ENCODE measurements at places on chromosomes 1 and 21.

GRCh38 chr1:20047096-20047495, 22.9 kb upstream of the PLA2G5 start:
- no peak for DNase-seq

GRCh38 chr21:34914239-34914638, 134.9 kb downstream of the RUNX1 start:
- DNase-seq: no peak

DNA sequence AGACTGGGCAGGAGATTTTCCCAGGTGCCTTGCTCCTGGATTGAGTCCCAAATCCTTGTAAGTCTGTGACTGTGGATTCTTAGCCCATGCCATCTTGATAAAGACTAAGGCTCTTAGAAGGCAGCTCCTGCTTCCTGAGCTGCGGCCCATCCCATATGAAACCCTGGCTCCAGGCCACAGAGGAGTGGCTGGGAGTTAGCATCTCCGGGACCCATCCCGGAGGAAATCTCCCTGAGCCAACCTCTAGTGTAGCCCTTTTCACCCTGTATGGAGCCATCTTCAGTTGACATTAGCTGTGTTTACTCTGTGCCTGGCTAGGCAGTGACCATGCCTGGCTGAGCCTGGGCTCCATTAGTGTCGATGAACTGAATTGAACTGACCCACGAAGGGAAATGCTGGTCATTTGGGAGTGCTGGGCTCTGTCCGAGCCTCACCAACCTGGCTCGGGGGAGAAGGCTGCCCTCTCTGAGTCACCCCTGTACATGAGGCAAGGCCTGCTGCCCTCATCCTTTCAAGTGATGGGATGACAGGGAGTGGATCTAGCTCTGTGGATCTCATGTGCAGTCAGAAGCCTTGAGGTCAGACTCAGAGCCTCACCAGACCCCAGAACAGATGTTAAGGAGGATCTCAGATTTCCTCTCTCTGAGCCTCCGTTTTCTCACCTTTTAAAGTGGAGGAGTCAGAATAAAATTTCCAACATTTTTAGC, 37.5 kb downstream of the LGR6 start:
- no peak for DNase-seq

- DNase-seq: no peak
These were observed 11.7 kb downstream of the PKN2 start for GRCh38 chr1:88695781-88696180.

GRCh38 chr1:31714442-31715086, 10.7 kb upstream of the COL16A1 start:
- DNase-seq: no peak

GRCh38 chr21:44872649-44873355, 688 bp downstream of the PTTG1IP start:
- DNase-seq: no peak

GRCh38 chr1:79040424-79041082, 34.0 kb upstream of the ADGRL4 start:
- no peak for DNase-seq

GRCh38 chr1:55833529-55834091, 618.4 kb upstream of the USP24 start:
- no peak for DNase-seq

- no peak for DNase-seq
These were observed 18.1 kb upstream of the USP24 start for GRCh38 chr1:55233145-55233777.

DNA sequence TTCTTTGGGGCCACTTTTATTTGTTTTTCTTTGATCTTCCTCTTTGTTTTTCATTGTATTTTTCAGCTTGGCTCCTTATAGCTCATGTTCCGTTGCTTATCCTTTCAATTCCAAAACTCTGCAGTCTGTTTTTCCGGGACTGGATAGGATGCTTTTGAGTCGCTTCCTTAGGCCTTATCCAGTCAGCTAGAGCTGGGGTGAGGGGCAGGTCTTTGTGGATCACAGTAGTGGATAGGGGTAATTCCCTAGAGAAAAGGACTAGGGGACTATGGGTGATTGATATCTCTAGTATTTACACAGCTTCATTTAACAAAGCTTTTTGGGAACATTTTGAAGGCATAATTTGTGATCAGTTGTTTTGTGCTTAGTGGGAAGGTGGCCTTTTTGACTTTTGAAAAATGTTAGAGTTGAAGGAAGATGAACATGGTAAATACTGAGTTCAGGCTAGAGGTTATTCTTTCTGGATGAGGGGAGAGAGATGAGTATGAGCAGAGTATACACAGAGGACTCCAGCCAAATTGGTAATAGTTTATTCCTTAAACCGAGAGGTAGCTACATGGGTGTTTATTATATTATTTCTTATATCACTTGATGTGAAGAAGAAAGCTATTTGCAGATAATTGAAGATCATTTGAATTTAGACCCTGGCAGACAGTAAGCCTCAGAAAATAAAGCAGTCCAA, 22.5 kb downstream of the CEP350 start:
- DNase-seq: no peak

DNA sequence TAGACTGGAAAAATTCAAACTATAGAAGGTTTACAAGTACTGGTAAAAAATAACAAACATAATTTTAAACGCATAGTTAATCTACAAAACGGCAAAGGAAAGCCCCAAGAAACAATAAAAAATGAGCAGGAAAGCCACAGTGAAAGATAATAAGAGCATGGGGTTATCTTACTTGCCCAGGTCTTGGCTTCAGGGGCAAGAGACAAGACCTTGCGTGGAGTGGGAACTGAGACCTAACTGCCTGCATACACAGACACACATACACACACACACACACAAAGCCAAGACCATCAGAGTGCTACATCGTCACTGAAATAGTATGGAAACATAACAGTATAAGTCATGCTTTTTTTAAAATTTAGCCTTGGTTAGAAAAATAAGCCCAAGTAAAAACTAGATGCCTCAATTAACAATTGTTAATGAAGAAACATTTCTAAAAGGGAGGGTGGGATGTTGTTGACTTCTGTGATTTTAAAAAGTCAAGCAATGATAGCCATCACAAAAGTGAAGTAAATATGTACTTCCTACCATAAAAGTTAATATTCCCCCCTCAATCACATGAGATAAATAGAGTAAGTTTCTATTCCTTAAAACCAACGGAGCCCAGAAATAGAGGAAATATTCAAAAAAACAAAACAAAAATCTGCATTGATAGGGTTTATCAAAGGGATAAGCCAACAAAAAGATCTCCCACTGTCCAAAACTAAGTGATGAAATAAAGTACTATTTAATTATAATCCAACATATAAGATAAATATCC, 29.4 kb upstream of the CRP start:
- no peak for DNase-seq

Measured in DMS 273 treated with DMSO at 0.1 percent for 48 hours (cell line).